NCI-H2081 treated with DMSO at 0.1 percent for 48 hours (cell line): ENCODE measurements at places on chromosomes 4 and X.

DNA sequence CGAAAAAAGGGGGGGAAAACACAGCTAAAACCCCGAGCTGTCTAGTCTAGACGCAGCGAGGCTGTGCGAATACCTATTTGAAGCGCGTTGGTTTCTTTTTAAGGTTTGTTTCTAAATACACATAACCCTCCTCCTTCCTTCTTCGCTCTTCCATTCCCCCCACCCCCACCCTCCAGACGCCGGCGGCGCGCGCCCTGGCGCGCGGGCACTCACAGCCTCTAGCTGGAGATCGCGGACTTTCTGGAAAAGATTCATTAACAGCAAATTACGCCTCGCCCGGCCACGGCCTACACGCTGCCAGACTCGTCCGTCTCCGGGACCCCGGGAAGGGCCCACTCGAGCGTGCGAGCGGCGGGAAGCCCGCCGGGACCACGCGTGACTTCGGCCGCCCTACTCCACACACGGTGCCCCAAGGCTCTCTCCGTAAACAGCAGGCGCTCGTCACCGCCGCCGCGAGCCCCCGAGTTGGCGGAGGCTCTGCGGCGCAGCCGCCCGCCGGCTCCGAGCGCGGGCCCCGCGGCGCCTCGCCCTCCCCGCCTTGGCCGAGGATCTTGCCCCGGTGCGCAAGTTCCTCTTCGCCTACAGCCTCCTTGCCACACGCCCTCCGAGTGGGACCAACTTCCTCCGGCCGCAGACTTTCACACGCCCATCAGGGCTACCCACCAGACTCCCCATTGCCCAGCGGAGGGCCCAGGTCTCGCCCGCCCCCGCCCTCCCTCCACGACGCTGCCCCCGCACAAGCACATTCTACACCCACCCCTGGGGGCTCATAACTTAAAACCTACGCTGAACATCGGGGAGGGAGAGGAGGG lies 2.0 kb downstream of the BCOR start:
- DNase-seq = no peak

GRCh38 chr4:10753336-10753735 lies 68.8 kb upstream of the CLNK start:
- DNase-seq = no peak

DNA sequence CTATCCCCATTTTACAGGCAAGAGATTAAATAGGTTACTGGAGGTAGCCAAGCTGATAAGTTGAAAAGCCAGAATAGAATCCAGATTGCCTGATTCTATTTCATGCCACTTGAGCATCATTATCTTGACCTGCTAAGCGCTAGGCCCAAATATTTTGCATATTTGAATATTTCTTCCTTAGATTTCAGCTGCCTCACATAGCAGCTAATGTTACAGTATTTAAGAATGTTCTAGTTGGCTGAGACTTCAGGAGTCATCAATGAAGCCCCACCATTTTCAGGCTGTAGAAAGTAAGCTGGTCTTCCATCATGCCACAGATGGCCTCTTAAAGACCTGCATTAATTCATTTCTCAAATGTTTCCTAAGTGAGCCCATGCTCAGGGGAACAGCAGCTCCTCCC lies 121.4 kb downstream of the SHROOM3 start:
- no peak for DNase-seq

DNA sequence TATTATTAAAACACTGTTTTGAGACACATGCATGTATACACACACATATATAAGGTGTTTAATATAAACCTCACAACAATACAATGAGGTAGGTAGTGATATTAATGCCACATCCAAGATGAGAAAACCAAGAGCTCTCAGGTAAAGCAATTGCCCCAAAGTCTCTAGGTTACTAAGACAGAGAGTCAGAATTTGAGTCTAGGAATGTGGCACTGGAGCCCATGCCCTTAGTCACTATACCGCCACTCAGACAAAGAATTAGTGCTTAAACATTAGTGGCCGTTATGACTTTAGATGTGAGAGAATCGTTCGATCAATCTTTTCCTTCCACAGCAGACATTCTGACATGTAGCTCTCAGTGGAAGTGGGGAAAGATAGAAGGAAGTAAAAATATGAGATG lies 108.2 kb upstream of the ACSL4 start:
- DNase-seq = no peak

DNA sequence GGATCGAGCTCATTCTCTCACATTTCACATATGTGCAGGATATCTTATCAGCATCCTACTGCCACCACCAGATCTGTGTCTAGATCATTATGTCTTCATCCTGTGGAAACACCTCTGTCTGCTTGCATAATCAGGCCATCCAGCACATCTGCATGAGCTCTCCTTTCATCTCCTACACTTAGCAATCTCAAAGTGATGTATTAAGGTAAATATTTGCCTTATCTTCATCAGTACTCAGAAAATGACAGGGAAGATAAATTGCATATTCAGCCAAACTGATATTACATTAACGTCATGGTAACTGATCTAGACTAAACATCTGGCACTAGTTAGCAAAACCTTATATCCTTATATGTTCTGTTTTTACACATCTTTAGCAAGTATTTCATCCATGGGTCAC lies 207.3 kb upstream of the PABPC4L start:
- DNase-seq = no peak

DNA sequence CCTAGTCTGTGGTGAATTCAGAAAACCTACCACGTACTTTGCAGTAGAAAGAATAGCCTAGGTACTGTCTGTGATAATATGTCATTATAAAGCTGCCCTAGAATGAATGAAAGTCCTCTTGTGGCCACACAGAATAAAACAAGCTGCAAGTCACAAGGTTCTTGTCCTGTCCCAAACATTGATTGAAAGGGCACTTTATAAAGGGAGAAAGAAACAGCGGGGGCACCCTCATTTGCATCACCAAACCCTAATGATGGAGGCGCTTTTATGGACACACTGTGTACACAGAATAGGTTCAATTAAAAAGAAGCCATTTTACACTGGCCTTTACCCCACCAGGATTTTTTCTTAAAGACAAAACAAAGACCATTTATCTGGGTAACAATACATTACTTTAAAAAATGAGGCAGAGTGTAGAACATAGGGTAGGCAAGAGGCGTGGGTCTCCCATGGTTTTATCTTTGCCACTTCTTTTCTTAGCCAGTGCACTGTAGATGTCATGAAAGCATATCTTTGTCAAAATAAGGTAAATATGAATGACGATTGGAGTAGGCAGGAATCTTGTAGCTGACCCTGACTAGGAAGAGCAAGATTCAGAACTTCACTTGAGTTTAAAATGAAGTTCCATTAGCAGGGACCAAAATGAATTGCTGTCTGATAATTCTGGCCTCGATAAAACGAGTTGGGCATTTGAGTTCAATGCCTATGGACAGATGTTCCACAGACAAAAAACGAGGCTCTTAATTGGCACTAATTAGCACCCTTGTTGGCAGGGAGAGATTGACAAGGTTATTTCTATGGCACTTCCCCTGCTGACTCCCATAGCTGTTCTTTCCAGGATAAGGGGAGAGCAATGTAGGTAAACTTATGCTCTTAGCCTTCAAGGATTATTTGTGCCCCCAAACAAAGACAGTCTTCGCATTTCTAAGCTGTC lies 365.1 kb downstream of the AFF2 start:
- DNase-seq = no peak
